ENCODE measurements at places on chromosomes 4 and X.
A peak's percentile ranks its signal among the peaks of the same experiment; 100 is the strongest.

DNA sequence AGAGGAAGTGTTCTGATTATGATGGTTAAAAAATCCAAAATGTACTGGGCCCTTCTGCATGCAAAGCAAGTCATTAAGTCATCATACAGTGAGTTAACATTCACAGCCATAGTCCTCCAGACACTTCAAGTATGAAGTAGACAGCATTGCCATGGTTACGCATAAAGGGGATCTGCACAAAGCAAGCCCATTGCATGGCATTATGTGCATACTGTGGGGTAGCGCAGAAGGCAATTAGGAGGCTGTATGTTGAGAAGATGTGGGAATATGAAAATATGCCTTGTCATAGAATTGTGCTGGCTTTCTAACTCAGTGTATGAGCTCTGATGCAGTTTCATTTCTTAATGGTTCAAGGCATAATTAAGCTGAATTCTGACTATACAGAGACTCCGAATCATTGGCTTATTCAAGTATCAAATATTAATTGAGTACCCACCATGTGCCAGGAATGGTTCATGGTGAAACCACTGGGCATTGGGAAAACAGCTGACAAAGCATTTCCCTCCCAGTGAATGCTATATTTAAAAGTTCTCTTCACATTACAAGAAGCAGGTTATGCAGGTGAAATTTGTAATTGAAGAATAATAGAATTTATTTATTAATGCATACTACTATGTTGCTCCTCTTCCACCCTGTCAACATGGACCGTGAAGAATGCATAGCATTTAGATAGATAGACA, 588.9 kb downstream of the ZNF674 start:
- no peak for DNase-seq

DNA sequence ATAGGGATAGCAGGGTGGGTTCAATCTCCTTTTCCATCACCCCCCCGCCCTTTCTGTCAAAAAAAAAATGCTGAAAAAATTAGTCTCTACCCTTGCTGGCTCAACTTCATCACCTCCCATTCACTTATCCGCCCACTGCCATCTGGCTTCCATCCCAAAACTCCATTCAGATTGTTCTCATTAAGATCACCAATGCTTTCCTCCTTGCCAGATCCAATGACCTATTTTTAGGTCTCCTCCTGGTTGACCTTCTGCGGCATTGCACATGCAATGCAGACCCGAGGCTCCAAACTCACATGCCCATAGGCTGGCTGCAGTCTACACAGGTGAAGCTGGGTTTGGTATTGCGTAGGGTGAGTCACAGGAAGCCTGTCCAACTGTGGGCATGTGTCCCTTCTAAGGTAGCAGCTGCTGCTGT, 21.1 kb upstream of the STIM2 start:
- DNase-seq = no peak

GRCh38 chr4:123922847-123923246, 526.3 kb downstream of the SPRY1 start:
- no peak for DNase-seq

- no peak for DNase-seq
Measured at GRCh38 chr4:41572516-41572915, 34.6 kb downstream of the LIMCH1 start.

DNA sequence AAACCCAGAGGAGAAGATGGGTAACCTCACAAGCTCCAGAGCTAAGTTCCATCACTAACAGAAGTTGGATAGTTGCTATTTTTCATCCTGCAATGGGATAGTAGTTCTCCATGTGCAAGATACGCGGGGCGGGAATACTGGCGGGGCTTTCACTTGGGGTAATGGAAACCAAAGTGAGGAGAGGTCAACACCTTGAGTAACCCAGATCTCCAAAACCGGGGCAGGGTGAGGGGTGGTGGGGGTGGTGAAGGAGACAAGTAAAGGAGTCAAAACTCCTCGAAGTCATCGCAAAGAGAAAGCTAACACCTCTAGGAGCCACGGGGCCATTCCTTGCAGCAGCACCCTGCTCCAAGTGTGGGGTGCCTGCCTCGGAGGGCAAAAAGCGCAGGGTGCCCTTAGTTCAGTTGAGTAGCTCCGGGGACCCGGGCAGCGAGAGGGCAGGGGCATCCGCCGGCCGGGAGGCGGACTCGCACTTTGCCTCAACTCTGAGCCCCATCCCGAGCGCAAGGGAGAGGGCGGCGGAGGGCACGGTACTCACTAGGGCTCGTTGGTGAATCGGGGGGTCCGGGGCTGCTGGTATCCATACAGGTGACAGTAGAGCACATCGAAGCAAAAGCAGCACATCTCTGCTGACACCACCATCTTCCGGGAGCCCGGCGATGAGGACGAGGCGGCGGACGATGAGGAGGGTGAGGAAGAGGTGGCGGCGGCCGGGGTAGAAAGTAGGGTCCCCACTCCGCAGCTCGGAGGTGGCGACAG, 645 bp downstream of the AMMECR1 start:
- DNase-seq = peak; percentile 30

GRCh38 chrX:42934020-42934726, 156.2 kb upstream of the PPP1R2C start:
- no peak for DNase-seq

DNA sequence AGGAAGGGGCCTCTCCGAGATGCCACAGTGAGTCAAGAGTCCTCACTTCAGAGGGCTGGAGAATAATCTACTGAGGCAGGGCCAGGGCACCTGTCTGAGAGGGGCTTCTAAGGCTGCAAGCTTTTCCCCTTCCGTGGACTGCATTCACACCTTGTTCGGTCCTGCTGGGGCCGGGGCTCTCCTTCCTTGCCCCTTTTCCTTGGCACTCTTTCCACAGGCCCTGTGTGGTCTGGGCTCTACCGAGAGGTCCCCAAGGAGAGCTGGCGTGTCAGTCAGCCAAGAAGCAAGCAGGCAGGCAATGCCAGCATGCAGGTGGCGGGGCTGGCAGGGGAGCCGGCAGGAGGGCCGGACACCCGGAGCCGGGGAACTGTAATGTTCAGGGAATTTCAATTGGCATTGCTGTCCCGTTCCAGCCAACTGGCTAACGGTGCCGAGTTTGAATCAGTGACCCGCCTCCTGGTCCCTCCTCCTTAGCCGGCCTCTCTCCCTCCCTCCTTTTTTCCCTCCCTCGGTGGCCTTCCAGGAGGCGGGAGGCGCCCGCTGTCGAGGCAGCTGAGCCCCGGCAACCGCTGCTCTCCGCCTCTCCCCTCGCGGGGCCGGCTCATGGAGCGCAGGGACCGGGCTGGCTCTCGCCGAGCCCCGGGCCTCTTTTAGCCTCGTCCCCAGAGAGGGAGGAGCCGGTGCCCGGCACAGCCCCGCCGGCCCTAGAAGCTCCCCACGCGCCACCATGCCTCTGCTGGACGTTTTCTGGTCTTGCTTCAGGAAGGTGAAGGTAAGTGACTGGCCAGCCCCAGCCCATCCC, at the start of gene STARD8:
Gene STARD8 (plus strand): TSS at position 511 of the 802 bp plus-strand sequence. CDS start 217 bp downstream, at position 728.
- DNase-seq = no peak

- no peak for DNase-seq
Measured at GRCh38 chrX:27465036-27465435, 1.9 kb upstream of the PPP4R3C start.

GRCh38 chr4:88104902-88105610, 53.4 kb downstream of the ABCG2 start:
- DNase-seq = no peak

DNA sequence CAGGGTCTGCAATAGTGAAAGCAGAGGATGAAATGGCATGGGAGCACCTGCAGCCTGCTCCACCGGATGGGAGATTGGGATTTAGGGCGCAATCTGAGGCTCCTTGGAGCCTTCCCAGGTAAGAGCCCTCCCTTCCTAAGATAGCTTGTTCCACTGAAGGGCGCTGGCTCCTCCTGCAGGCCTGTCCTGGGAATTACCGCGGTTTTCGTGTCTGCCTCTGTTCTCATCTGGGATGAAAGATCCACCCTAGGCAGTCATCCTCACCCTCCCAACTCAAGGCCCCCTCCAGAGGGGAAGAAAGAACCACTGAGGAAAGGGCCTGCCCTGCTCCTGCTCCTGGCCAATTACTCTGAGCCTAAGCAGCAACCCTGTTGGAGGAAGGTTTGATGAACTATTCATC, 547.5 kb downstream of the SMARCA1 start:
- DNase-seq = no peak

GRCh38 chrX:150472306-150472705, 96.1 kb upstream of the MTM1 start:
- DNase-seq = no peak

DNA sequence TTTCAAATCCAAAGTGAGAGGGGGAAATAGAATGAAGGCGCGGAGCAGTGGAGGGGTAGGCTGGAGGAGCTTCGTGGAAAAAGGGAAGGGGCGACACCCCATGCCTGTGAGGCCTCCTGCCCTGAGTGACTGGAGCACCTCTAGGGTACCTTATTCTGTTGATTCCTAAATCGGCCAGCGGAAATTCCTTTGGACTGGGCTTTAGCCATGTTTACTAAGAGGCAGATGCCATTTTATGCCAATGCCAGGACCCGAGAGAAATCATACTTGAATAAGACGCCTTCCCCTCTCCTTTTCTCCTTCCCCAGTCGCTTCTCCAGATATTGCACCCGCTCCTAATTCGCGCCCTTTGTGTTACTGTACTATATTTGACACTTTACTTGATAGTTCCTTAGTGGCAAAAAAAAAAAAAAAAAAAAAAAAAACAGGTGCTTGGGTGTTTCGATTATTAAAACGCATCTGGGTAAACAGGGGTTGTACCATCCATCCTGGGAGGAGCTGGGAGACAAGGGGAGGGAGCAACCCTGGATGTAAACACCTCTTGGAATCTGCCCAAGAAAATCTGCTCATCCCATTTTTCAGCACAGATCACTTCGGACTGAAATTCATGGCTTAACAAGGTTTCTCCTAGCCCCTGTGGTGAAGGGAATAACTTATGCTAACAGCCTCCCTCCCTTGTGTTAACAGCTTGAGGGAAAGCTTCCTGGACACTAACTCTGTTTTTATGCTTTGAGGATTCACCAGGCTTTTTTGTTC, 1.5 kb downstream of the BMP3 start:
- no peak for DNase-seq
